ENCODE measurements at places on chromosomes 7 and 10.

DNA sequence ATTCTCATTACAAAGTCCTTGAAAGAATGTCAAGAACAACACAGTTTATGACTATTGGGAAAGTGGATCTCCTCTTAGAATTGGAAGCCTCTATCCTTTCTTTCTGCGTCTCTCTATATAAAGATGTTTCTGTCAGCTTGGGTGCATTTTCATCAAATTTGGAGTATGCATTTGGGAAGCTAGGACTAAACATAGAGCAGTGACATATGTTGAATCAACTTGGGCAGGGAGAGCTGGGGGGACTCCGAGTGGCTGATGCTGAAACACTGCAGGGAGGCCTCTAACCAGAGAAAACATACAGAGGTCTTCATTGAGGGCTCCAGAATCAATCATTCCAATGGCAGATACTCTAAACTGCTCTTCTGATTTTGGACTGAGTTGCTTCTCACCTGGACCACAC lies 147.4 kb downstream of the PDE1C start:
- no peak for DNase-seq

DNA sequence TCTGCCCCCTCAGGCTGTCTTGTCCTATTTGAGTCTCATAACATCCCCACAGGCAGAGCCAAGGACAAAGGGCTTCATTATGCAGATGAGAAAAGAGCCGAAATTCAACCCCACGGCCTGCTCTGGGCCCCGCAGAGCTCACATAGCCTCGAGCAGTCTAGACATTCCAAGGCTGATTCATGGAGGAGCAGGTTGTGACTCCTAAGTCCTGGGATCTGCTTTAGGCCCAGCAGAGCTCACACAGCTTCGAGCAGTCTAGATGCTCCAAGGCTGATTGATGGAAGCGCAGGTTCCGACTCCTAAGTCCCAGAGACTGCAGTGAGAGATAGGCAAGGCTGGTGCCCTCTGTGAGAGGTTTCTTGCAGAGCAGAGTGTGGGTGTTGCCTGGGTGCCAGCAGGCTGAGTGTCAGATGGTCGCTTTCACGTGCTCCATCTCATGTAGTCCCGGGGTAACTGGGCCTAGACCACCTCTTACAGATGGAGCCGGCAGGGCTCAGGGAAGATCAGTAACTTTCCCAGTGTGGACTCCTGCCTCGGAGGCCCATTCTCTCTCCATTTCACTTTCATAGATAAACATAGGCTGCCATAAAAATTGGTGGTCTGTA lies 436.1 kb upstream of the FOXK1 start:
- no peak for DNase-seq

- DNase-seq = peak; percentile 98
These were observed 39.3 kb downstream of the CUX1 start for GRCh38 chr7:101856473-101857357.

DNA sequence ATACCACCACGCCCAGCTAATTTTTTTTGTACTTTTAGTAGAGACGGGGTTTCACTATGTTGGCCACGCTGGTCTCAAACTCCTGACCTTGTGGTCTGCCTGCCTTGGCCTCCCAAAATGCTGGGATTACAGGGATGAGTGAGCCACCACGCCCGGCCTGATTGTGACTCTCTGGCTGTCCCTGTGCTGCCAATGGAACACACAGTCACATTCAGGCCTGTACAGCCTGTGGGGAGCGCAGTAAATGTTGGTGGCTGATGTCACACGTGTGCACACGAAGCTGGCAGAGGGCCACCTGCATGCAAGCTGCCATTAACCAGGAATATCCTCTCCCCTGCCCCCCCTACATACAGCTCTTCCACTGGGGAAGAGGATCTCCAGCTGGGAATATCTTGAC lies 22.1 kb downstream of the POLL start:
- DNase-seq = no peak

GRCh38 chr7:137579913-137580640 lies 236.5 kb upstream of the PTN start:
- no peak for DNase-seq

DNA sequence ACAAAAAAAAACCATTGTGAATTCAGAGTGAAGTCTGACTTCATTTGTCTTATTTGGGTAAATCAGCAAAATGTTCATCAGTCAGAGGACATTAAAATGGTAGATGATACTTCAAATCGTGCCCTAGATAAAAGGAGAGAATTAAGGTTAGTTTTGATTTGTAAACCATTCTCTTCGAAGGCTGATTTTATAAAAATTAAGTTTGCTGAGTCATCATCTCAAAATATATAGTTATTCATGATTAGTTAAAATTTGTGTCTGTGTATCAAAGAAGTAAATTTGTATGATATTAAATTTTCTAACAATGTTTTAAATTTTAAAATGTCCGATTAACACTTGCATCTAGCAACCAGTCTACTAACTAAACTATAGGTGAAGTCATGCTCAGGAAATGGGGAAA lies 35.3 kb downstream of the MET start:
- DNase-seq = no peak

GRCh38 chr7:99375070-99375807 lies 709 bp downstream of the ARPC1B start:
- peak; percentile 71 for DNase-seq

DNA sequence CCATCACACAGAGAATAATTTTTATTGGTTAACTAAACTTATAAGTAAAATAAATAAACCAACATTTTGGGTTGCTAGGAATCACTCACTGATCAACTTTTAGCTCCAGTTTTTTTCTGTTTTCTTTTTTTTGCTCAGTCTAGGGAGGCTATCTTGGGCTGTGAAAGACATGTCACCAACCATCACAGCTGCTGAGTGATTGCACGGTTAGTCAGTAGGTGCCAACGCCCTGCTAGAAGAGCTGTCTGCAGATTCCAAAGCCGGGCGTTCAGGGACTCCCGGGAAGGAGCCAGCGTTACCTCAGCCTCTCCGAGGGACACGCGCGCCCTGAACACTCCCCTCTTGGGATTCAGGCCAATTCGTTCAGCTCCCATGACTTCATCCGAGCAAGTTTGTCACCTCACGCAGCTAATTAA lies 604 bp upstream of the STAM start:
- DNase-seq = no peak

DNA sequence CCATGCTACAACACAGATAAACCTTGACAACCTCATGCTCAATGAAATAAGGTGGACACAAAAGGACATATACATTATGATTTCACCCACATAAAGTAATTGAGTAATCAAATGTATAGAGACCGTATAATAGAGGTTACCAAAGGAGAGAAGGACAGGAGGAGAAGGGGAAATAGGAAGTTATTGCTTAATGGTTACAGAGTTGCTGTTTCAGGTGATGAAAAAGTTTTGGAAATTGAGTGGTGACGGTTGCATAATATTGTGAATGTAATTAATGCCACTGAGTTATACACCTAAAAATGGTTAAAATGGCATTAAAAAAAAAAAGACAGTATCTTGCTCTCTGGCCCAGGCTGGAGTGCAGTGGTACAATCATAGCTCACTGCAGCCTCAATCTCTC lies 1.5 kb upstream of the OGDH start:
- DNase-seq = no peak

GRCh38 chr7:56105508-56105907 lies 768 bp downstream of the CHCHD2 start:
- DNase-seq = peak; percentile 49

DNA sequence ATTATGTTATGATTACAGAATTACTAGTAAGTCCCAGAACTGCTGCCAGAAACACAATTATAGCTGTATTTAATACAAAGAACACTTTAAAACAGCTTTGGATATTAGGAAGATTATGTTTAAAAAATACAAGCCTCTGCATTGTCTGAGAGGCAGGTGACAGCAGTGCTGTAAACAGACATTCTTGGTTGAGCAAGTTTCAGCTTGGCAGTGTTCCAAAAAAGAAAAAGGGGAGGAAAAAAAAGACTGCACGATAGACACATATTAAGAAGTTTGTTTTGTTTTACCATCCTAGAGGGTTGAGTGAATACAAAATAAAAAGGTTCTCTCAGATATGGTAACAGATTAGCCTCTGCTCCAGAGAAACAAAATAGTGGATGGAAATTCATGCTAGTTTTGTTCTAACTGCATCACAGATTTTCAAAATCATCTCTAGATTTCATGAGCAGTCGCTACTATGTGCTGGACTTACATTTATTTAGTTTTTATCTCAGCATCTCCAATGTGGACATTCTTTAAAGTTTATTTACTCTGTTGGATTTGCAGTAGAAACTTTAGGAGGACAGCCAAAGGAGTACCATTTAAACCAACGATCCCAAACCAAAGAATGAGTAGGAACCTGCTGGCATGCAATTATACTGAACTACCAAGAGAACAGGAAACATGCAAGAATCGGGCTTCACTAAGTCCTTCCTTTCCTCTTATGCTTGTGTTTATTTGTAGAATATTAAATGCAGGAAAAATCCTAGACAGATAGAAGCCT lies 9.0 kb downstream of the FAM204A start:
- DNase-seq = no peak

GRCh38 chr10:111347386-111348013 lies 270.7 kb downstream of the ADRA2A start:
- DNase-seq = no peak

DNA sequence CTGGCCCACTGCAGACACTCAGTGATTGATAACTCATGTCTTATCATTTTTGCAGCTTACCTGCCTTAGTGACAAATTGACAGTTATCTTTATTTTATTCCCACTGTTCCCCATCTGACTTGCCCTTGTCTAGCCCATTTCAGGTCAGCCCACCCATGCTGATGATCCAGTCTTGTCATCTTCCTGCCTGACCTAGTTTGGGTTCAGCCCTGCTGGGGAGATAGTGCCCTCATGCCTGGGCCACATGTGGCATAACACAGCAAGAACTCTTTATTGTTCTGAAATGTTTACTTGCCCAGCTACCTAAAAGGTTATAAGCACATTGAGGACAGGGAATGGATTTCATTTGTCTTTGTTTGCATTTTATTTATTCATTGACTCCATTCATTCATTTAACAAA lies 75.6 kb downstream of the ENTPD1 start:
- no peak for DNase-seq

GRCh38 chr10:76284351-76284750 lies 852.9 kb downstream of the LRMDA start:
- no peak for DNase-seq

- DNase-seq = no peak
These were observed 120.2 kb downstream of the MAD1L1 start for GRCh38 chr7:2112261-2113198.

DNA sequence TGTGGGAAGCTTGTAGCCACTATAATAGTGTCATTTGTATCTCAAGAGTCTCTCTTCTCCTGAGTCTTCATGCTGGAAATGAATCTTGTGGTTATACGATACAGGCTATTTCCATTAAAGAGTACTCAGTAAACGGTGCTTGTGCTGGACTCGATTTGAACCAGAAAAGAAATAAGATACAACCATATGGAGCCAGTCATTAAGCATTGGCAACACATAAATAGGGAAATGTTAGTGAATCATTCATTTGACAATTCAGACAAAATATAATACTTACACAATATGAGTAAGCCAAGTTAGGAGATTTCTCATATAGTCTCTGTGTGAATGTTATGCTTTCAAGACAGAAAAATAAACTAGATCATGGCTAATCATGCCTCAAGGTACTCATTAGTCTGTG lies 356.8 kb downstream of the PLXDC2 start:
- DNase-seq = no peak

GRCh38 chr7:143967398-143967797 lies 12.8 kb downstream of the OR2F1 start:
- DNase-seq = no peak

DNA sequence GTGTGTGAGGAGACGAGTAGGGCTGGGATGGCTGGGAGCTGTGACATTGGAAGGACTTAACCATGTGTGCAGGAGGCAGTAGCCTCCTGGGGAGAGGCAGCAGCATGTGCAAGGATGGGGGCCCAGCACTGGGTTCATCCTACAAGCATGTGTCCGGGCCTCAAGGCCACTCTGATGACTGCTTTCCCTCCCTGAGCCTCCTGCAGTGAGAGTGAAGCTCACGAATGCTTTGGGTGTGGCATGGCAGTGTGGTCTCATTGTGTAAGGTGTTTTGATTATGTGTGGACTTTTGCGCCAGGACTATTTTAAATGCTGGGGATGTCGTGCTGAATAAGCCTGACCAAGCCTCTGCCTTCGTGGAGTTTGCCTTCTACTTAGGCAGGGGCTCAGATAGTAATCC lies 122.0 kb upstream of the INSYN2A start:
- no peak for DNase-seq

DNA sequence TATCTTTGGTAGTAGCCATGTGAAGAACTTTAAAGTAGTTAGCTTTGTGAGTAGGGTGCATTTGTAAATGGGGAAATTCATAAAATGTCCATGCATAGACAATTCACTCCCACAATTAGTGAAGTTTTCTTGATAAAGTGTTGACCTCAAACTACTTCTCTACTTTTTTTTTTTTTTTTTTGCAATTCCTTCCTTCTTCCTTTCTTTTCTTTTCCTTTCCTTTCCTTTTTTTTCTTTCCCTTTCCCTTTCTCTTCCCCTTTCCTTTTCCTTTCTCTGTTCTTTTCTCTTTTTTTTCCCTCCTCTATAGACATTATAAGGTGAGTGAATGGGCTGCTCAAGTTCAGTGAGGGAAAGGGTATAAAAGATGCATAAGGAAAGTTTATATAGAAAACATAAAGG lies 184.2 kb downstream of the PTEN start:
- no peak for DNase-seq

- DNase-seq = no peak
These were observed 166.2 kb downstream of the EXOC4 start for GRCh38 chr7:133419041-133419440.

DNA sequence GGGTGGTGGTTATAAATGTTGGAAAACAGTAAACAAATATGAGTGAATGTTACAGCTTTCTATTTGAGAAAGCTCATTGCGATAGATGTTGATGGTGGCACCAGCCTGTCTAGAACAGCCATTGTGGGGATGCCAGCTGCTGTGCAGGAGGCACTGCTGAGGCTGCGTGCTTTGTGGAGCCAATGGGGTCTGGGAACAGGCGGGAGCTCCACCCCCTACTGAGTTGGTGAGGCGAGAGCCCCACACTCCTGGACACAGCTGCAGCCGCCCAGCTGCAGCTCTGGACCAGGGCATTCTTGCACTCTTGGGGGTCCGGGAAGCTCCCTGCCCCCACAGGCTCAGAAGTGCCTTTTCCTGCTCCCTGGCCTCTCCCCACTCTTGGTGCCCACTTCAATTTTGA lies 1147.1 kb upstream of the LRRTM3 start:
- DNase-seq = no peak

GRCh38 chr10:74093530-74094164 lies 57.0 kb downstream of the AP3M1 start:
- no peak for DNase-seq

DNA sequence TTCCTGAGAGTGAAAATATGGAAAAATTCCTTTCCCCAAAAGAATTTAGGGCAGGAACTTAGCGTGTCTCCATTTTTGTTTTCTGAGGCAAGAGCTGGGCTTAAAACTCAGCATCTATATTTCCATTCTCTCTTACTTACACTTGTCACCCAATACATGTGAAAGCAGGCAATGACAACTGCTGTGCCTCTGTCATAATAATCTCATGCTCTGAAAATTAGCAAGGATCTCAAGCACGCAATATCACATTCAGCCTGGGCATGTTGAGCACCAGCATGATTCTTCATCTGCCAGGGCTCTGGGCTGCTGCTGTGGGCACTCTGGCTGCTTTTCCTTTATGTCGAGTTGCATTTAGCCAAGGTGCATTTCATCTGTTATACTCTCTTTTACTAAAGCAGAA lies 255.5 kb downstream of the SNX10 start:
- DNase-seq = no peak
